PC-9 (cell line): ENCODE measurements at places on chromosomes 5 and 9. TPM values are rescaled to one million over a fixed set of nuclear protein-coding genes. Genes with fewer than 3 reads are reported as not detected.

TRPM6 gene
- total RNA-seq = 0.08 and 0.09 TPM in 2 replicates

SLC4A9 gene
- 0.20 and 0.53 TPM in 2 replicates for total RNA-seq

C9orf50 gene
- 0.38 TPM in 1 of 2 replicates, not detected in the other for total RNA-seq

NPR3 gene
- total RNA-seq = 2.2 and 4.1 TPM in 2 replicates

IFNA7 gene
- not detected in 2 replicates for total RNA-seq

SHOC1 gene
- 0.20 TPM in 1 of 2 replicates, not detected in the other for total RNA-seq

PCDHA2 gene
- total RNA-seq = not detected in 2 replicates

TMEFF1 gene
- total RNA-seq = 1.1 and 1.7 TPM in 2 replicates

NDUFS4 gene
- total RNA-seq = 84.1 and 94.3 TPM in 2 replicates

GRCh38 chr5:66144834-66145390 lies 812 bp downstream of the SREK1 start:
- H3K27ac ChIP-seq = peak overlapping the region; percentile 84
- H3K36me3 ChIP-seq = peaks cover 11% of the 10 kb centered on the region; the same call in 1 of the 2 replicates
- H3K27me3 ChIP-seq = no peaks in the 10 kb centered on the region
- H3K4me1 ChIP-seq = peaks cover 31% of the 10 kb centered on the region
- no peak for DNase-seq

GRCh38 chr5:21140987-21141386 lies 1153.0 kb upstream of the CDH18 start:
- no peaks in the 10 kb centered on the region for H3K4me1 ChIP-seq
- H3K27me3 ChIP-seq = no peaks in the 10 kb centered on the region
- DNase-seq = no peak
- no peak overlapping the region for H3K27ac ChIP-seq

- H3K27ac ChIP-seq = no peak overlapping the region
- no peak overlapping the region for H3K4me3 ChIP-seq
- H3K36me3 ChIP-seq = no peaks in the 10 kb centered on the region
These were observed 325.1 kb upstream of the PRR16 start for GRCh38 chr5:120139039-120139438.

GRCh38 chr5:169629847-169630548 lies 7.1 kb upstream of the DOCK2 start:
- peaks cover 9% of the 10 kb centered on the region; the same call in 1 of the 2 replicates for H3K4me1 ChIP-seq
- peak; percentile 56 for DNase-seq
- no peaks in the 10 kb centered on the region for H3K36me3 ChIP-seq

DNA sequence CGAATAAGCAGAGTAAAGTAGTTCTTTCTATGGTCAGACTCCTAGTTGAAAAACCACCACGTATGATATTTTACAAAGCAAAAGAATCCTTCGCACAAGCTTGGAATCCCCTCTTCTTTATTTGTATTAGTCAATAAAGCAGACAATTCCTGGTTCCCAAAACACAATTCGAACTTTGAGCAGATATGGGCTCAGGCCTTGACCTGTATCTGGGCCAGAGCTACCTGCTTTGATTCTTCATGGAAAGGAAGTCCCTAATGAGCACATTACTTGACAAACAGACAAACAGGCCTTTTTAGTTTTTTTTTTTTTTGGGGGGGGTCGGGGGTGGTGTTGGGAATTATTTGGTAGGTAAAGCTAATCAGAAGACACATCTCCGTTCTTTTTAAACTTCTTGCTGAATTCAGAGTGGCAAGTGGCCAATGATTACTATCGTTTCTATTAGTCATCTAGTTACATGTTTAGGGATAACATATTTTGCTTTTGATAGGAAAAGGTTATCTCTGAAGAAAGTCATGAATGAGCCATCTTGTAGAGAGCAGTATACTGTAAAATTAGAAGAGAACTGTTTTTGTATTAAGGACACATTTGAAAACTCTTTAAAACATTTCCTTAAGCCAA lies 116.6 kb upstream of the HMHB1 start:
- no peaks in the 10 kb centered on the region for H3K4me1 ChIP-seq
- H3K27ac ChIP-seq = no peak overlapping the region
- no peak for DNase-seq
- no peaks in the 10 kb centered on the region for H3K27me3 ChIP-seq
- H3K4me3 ChIP-seq = no peak overlapping the region

GRCh38 chr5:91434348-91434747 lies 51.2 kb upstream of the ARRDC3 start:
- no peaks in the 10 kb centered on the region for H3K4me1 ChIP-seq
- no peak overlapping the region for H3K27ac ChIP-seq
- no peaks in the 10 kb centered on the region for H3K36me3 ChIP-seq
- no peaks in the 10 kb centered on the region for H3K27me3 ChIP-seq

GRCh38 chr5:61449804-61450492 lies 117.9 kb downstream of the ZSWIM6 start:
- no peaks in the 10 kb centered on the region for H3K27me3 ChIP-seq
- H3K36me3 ChIP-seq = no peaks in the 10 kb centered on the region
- H3K27ac ChIP-seq = peak overlapping the region; percentile 66
- no peak overlapping the region for H3K4me3 ChIP-seq
- H3K4me1 ChIP-seq = peaks cover 23% of the 10 kb centered on the region

- no peak for DNase-seq
- no peak overlapping the region for H3K4me3 ChIP-seq
- H3K4me1 ChIP-seq = peaks cover 8% of the 10 kb centered on the region
- H3K27ac ChIP-seq = no peak overlapping the region
- H3K36me3 ChIP-seq = no peaks in the 10 kb centered on the region
These were observed 87.9 kb upstream of the IFNK start for GRCh38 chr9:27436234-27436633.

DNA sequence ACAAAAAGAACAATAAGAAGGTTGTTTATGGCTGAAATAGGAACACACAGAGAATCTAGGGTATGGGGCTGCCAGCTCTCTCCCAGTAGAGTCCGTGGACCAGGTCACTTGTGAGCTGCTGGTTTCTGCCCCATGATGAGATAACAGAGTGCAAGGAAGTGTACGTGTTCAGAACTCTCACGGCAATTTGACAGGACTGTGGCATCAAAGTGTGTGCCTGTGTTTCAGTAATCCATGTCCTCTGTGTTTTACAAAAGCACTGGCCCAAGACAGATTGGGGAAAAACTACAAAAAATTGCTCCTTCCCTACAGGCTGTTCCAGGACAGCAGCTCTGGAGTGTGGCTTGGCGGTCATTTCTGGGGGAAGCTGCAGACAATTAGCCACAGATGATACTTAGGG lies 184.6 kb downstream of the AUH start:
- H3K4me3 ChIP-seq = no peak overlapping the region
- DNase-seq = no peak
- H3K27me3 ChIP-seq = no peaks in the 10 kb centered on the region
- peaks cover 13% of the 10 kb centered on the region; the same call in 1 of the 2 replicates for H3K4me1 ChIP-seq
- H3K27ac ChIP-seq = no peak overlapping the region

DNA sequence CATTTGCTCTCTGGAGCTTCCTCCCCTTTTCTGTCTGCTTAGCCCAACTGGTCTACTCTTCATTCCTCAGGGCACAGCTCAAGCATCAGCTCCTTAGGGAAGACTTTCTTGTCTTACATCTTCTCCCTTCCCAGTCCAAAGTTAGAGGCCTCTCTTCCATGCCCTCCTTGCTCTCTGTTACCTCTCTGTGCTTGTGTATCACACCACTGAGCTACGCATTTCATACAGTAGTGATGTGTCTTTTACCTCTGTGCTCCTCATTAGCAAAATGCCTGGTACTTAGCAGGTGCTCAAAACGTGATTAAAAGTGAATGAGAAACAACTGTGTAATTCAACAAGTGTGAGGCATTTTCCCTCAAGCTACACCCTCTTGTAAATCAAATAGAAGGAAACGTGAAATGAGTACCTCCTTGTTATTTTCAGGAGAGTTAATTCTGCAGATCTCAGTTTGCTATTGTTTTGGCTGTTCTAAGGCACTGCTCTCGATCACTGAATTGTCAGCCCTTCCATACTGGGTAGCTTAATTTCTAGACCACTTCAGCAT lies 39.0 kb downstream of the ERAP1 start:
- no peaks in the 10 kb centered on the region for H3K27me3 ChIP-seq
- no peak overlapping the region for H3K27ac ChIP-seq
- no peak for DNase-seq
- no peak overlapping the region for H3K4me3 ChIP-seq
- H3K4me1 ChIP-seq = no peaks in the 10 kb centered on the region
- H3K36me3 ChIP-seq = peaks cover 68% of the 10 kb centered on the region

- H3K27me3 ChIP-seq = no peaks in the 10 kb centered on the region
- peaks cover 18% of the 10 kb centered on the region for H3K4me1 ChIP-seq
- DNase-seq = no peak
- H3K4me3 ChIP-seq = peak overlapping the region; percentile 93
These were observed 804 bp downstream of the MED10 start for GRCh38 chr5:6377582-6377904.

DNA sequence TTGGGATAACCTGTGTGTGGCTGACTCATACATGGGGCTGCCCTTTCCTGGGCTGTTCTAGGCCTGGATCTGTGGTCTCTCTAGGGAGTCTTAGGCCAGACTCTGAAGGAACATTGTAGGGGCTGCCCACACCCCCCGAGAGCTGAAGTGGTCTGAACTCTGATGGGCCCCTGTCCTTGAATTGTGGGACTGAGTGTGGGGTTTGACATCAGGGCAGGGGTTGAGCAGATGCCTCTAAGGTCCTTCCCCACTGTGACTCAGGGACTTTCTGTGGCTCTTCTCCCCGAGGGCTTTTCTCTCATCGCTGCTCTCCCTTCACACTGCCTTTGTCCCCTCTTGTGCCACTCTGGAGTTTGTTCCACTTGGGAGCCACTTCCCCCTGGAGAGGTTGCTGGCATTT lies 215.0 kb downstream of the MELK start:
- no peak overlapping the region for H3K4me3 ChIP-seq
- H3K4me1 ChIP-seq = no peaks in the 10 kb centered on the region
- no peak overlapping the region for H3K27ac ChIP-seq
- H3K27me3 ChIP-seq = peaks cover 15% of the 10 kb centered on the region; the same call in 1 of the 2 replicates
- no peak for DNase-seq
- H3K36me3 ChIP-seq = no peaks in the 10 kb centered on the region

DNA sequence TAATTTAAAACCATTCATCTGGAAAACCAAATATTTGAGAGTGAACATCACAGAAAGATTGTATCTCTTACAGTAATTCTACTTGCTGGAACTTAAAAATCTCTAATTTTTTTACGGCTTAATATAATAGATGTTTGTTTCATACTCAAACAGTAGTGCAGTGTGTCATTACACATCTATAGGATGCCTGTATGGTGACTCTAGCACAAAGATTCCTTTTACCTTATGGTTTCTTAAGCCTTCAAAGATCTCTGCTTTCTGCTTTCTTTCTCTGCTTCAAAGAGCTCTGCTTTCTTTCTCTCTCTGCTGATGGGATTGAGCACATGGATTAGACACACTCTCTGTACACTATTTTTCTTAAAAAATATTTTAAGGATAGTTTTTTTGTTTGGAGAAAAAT lies 374.0 kb upstream of the CDH9 start:
- H3K4me3 ChIP-seq = no peak overlapping the region
- no peaks in the 10 kb centered on the region for H3K36me3 ChIP-seq
- H3K27me3 ChIP-seq = no peaks in the 10 kb centered on the region
- H3K27ac ChIP-seq = no peak overlapping the region
- DNase-seq = no peak

DNA sequence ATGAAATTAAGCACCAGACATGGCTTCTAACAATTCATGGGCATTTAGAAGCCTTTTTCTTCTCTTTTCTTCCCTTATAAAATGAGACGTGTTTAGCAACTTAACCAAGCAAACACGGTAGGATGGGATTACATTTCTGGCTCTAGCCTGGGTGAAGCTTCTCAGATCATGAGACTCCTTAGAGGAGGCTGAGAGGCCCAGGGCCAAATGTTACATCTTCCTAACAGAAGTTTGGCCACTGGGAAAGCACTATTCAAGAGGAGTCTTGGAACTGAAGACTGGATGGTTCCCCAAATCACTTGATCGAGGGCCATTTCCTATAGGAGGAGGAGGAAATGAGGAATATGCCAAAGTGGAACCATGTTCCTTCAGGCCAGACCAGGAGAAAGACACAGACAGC lies 1.9 kb downstream of the GABRP start:
- H3K27me3 ChIP-seq = no peaks in the 10 kb centered on the region
- H3K4me1 ChIP-seq = no peaks in the 10 kb centered on the region
- no peak overlapping the region for H3K4me3 ChIP-seq
- no peak overlapping the region for H3K27ac ChIP-seq
- H3K36me3 ChIP-seq = no peaks in the 10 kb centered on the region
